ENCODE measurements at places on chromosomes 13 and 19.
A peak's percentile ranks its signal among the peaks of the same experiment; 100 is the strongest.

- peak; percentile 37 for DNase-seq
Observed at GRCh38 chr19:7904074-7905020, 670 bp downstream of the MAP2K7 start.

- no peak for DNase-seq
Observed at GRCh38 chr13:98676239-98676638, 76.2 kb downstream of the SLC15A1 start.

DNA sequence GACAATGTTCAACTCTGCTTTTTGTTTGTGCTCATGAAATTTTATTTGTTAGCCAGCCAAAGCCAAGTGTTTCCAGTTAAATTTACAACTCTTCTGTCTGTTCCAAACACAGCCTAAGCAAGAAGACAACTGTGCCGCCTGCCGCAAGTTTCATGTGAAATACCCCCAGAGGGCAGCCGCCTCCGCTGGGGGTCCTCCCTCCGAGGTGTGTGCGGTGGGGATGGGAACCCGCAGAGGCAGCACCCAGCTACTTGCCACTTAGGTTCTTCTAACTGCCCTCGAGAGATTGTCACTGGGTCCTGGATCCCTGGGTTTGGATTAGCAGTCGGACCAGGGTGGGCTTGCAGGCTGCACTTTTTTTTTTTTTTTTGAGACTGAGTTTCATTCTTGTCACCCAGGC is 28.5 kb downstream of the ATP11A start:
- no peak for DNase-seq

- DNase-seq, result no peak
Observed at GRCh38 chr19:48064509-48064908, 20.6 kb upstream of the CABP5 start.

GRCh38 chr13:39105110-39105509 is 66.9 kb downstream of the NHLRC3 start:
- DNase-seq, result no peak

DNA sequence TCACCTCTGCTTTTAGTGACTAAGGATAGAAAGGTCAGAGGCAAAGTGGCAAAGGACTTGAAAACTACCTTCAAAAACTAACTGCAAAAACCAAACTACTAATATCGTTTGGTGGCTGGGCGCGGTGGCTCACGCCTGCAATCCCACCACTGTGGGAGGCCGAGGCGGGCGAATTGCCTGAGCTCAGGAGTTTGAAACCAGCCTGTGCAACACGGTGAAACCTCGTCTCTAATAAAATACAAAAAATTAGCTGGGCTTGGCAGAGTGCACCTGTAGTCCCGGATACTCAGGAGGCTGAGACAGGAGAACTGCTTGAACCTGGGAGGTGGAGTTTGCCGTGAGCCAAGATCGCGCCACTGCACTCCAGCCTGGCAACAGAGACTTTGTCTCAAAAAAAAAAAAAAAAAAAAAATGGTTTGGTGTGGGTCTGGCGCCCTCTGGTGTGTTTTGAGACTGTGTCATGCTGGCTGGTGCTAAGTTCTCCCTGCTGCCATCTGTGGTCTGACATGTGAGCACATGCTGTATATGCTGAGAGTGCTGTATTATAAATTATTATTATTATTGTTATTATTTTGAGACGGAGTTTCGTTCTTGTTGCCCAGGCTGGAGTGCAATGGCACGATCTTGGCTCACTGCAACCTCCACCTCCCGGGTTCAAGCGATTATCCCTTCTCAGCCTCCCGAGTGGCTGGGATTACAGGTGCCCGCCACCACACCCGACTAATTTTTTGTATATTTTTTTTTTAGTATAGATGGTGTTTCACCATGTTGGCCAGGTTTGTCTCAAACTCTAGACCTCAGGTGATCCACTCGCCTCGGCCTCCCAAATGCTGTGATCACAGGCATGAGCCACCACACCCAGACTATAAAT is 36.0 kb upstream of the RNF17 start:
- DNase-seq, result peak; percentile 26

DNA sequence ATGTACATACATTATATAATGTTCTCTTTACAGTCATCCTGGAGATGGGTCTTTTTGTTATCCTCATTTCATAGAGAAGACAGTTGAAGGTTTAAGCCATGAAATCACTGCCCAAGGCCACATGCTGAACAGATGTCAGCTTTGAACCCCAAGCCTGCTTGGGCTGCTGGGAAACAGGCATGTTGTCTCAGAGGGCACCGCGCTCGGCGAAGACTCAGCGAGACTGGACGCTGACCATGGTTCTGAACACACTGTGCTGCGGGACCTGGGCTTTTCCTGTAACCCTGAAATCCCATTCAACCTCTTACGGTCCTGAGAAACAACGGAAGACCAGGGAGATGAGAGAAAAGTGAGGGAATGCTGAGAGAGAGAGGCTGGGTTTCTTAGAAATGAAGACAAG is 27.3 kb downstream of the LRFN3 start:
- no peak for DNase-seq

DNA sequence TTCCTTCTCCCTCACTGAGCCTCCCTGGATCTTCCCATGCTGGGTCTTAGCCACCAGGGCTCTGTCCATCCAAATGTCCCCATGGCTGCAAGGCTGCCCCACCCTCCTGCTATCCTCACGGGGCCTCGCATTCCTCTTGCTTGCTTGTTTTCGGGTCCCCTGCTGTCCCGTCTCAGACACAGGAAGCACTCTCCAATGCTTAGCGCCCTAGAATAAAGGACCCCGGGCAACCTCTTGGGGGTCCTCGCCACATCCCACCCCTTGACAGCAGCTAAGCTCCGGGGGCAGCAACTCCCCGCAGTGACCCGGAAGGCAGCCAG is 23.7 kb downstream of the SH3GL1 start:
- no peak for DNase-seq

DNA sequence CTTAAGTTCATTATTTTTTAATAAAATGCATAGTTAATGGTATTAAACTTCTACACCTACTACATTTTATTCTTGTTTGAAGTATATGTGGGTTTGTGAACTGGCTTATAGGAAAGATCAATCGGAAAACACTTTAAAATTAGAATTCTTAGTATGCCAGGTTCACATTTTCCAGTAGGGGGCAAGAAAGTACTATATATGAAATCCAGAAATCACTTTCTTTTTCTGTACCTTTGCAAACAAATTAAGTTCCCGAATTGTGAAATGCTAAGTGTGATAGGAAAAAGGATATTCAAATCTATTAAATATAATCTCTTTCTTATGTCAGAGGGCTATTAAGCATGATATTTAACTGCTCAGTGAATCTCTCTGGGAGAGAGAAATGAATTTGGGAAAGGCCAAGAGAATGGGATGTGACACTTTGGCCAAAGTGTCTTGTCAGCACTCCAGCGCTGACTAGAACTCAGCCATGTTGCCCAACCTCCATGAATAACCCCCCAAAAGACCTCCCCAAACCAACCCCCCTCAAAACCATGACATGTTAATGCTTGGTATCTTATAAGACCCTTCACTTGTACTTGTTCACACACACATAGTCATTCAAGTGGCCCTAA is 122.6 kb upstream of the SLC10A2 start:
- no peak for DNase-seq

GRCh38 chr19:4537953-4538600 is 1.8 kb downstream of the LRG1 start:
- DNase-seq, result no peak

GRCh38 chr13:76500894-76501293 is 385.3 kb downstream of the KCTD12 start:
- no peak for DNase-seq

GRCh38 chr13:78437781-78438180 is 165.6 kb downstream of the POU4F1 start:
- no peak for DNase-seq

- no peak for DNase-seq
Observed at GRCh38 chr19:15469513-15470297, 5.4 kb upstream of the RASAL3 start.

DNA sequence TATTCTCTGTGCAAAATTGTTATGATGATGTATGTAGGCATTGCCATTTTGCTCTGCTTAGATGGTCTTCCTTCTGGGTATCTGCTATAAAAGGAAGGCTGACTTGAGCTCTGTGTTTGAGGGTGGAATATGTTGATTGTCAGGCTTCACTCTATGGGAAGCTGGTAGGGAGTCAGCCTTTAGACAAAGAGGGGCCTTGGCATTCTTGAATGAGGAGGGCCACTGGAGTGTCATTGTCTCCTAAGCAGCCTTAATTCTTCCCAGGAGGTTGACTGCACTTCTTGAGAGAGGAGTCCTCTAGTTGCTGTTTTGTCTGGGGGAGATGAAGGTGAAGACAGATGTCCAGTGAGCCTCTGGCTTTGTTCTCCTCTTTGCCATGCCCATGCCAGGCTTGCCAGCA is 266.8 kb downstream of the KCNRG start:
- no peak for DNase-seq

- no peak for DNase-seq
Observed at GRCh38 chr13:88223958-88224357, 552.8 kb downstream of the SLITRK5 start.

DNA sequence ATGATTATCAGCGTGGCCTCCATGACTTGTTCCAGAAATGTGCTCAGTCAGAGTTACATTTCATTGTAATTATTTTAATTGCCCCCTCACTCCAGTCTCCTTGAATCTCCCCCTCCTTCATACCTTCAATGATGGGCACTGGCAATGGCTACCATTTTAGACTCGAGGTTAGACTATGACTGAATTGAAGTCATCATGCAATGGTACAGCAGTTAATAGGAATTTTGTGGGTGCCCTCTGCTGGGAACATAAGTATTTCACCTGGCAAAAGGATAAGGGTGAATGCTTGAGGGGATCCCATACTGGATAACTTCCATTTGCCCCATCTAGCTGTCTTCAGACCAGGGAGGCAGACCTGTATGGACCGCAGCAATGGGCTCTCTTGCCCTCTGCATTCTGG is 32.2 kb upstream of the USP12 start:
- no peak for DNase-seq

DNA sequence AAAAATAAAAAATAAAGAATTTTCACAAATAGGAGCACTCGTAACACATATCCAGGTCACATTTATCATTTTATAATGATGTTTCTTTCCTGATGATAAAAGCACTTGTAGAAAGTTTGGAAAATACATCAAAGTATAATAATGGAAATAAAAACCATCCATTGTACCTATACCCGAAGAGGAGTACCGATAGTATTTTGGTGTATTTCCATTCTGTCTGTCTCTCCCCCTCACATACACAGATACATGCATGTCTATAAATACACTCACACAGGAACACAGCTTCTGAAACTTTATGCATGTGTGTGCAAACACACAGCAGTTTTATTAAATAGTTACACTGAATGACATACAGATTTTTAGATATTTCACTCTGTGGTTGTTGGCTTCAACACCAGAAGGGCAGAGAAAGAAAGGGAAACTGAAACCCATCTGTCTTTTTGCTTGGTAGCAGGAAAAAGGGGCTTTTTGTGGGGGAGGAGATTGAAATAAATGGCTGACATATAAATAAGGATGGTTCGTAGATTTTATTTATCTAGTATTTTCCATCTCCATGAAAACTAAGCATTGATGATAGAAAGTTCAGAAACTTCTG is 114.8 kb downstream of the LRCH1 start:
- no peak for DNase-seq

GRCh38 chr19:1471010-1471514 is 8.0 kb downstream of the C19orf25 start:
- DNase-seq, result no peak

GRCh38 chr13:93227878-93228642 is 1.5 kb downstream of the GPC6 start:
- no peak for DNase-seq

GRCh38 chr13:93450191-93450621 is 223.6 kb downstream of the GPC6 start:
- no peak for DNase-seq

GRCh38 chr13:21347753-21348318 is 111.3 kb downstream of the ZDHHC20 start:
- DNase-seq, result no peak

GRCh38 chr19:4115050-4115817 is 8.7 kb downstream of the MAP2K2 start:
- DNase-seq, result peak; percentile 32

DNA sequence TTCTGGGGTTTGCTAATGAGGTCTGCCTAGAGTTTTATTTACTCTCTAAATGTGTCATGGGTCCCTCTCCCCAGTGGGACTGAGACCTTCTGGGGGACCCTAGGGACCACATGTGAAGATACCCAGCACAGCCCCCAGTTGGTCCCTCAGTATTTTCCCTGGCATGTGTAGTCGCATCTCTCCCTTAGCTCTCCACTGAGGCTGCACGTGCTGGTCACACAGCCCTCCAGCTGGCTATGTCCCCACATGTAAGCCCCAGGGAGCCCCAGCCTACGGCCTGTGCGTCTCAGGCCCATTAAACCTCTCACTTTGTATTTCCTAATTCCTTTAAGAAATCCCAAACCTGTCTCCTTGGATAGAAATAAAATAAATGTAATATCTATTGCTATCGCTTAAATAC is 189.6 kb upstream of the TSHZ3 start:
- DNase-seq, result no peak

DNA sequence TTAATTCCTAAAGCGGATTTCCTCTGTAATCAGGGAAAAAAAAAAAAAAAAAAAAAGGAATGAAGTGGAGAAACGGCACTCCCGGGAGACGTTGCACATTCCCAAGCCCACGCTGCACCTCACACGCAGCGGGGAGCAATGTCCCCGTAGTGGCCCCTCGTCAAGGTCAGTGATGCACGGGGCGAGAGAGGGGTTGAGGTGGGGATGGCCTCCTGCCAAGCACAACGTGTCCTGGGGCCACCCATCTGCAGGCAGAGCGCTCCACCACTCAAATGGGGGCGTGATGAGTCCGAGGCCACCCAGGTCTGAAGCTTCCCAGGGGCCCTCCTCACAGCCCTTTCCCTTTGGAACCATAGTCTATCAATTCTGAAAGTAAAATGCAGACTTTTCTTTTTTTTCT is 15.1 kb downstream of the PLK5 start:
- DNase-seq, result no peak

GRCh38 chr19:19820774-19821320 is 703 bp downstream of the ZNF506 start:
- no peak for DNase-seq

DNA sequence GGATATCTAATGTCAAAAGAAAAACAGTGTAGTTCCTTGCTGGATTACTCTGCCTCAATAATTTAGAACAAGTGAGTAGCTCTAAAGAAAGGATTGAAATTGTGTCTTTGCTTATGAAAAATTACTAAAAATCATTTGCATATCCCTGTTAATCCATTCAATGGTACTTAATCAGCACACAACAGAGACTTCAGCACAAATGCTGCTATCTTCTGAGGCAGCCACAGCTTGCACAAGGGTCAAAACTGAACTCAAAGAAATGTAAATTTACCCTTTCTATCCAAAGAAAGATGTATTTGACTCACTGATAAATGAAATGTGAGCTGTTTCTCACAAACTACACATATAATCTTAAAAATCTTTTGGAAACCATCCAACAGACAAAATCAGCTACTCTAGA is 116.2 kb downstream of the LHFPL6 start:
- DNase-seq, result no peak
